A375 (cell line): ENCODE measurements at places on chromosomes 5 and 9. TPM values are rescaled to one million over a fixed set of nuclear protein-coding genes. Genes with fewer than 3 reads are reported as not detected.

Gene IQGAP2
- total RNA-seq, result 0.98 and 1.4 TPM in 2 replicates

Gene RABL6
- total RNA-seq, result 57.9 and 69.5 TPM in 2 replicates

Gene C5orf63
- total RNA-seq, result 1.7 and 2.9 TPM in 2 replicates

Gene FOXD4L3
- total RNA-seq, result not detected in 2 replicates
